ENCODE measurements at places on chromosomes 2 and 18.
A peak's percentile ranks its signal among the peaks of the same experiment; 100 is the strongest.

- DNase-seq, result no peak
These were observed 1.3 kb upstream of the PAX3 start for GRCh38 chr2:222299906-222300725.

DNA sequence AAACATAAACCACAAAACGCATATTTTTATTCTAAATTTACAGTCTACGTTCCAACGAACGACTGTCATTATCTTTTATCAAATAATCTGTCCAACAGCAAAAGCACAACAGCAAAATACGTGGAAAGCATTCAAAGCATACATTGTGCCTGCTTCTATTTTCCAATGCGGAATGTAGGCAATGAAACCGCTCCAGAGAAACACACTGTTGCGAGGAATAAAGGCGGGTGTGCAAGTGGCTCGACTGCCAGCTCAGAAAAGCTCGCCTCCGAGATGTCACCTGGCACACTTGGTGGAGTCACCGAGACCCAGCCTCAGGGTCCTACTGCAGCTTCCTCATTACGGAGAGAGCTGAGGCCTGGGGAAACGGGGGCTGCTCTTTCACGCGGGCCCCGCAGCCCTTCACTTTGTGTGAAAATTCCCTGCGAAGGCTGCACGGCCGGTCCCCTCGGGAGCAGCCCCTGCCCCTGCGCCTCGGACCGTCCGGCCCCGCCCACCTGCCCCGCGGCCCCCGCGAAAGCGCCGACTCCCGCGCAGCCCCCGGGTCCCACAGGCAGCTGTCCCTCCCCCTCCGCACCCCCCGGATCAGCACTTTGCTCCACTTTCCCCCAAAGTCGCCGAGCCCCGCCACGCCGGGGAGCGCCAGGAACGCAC, 752 bp downstream of the MGAT4A start:
- peak; percentile 61 for DNase-seq

DNA sequence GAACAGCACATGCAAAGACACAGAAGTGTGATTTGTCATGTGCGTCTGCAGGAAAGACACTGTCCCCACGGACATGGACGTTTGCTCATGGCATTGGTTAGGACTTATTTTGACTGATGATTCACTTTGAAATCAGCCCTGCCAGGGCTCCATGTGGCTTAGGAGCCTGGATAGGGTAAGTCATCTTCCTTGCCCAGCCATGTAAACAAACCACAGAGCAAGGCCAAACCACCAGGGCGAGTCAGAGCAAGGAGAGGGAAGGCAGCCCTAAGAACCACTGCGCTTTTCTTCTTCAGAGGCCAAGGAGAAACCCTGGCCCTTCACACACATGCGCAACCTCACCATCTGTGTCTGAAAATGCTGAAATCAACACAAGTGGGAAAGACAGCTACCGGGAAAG, 88.8 kb downstream of the GFPT1 start:
- DNase-seq, result no peak

- DNase-seq, result no peak
These were observed 118.7 kb downstream of the KCTD1 start for GRCh38 chr18:26429535-26430226.

GRCh38 chr18:45280481-45281276, 334.6 kb upstream of the SLC14A2 start:
- no peak for DNase-seq

GRCh38 chr2:181304011-181304844, 153.0 kb upstream of the ITGA4 start:
- DNase-seq, result peak; percentile 37

- DNase-seq, result no peak
These were observed 354.3 kb downstream of the CLIP4 start for GRCh38 chr2:29469516-29469915.

DNA sequence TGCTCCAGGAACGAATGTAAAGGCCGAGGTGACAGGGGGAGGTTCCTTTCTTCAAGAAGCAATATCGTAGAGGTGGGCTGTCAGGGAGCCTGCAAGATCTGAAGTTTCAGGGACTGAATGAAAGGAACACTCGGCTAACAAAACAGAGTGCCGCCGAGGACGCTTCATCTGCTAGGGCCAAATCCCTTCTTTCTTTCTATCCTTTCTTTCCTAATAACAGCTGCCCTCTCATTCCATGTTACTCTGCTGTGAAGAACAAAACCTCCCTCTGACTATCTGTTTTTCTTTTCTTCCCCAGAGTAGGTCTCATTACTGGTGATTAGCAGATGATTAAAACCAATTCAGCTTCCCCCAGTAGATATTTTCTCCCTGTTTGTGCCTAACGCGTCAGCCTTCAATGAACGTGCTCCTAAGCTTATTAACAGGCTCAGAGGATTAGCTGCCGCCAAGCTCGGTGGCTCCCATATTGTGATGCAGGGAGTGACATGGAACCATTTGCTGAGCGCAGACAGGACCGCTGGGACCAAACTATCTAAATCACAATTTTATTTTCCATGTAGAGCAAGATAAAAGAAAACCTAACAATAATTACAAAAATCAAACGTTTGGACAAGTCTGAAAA, 414.6 kb downstream of the TMEM182 start:
- DNase-seq, result no peak

GRCh38 chr18:10055125-10055750, 141.4 kb downstream of the VAPA start:
- no peak for DNase-seq

- no peak for DNase-seq
These were observed 31.2 kb downstream of the USP37 start for GRCh38 chr2:218536804-218537494.

DNA sequence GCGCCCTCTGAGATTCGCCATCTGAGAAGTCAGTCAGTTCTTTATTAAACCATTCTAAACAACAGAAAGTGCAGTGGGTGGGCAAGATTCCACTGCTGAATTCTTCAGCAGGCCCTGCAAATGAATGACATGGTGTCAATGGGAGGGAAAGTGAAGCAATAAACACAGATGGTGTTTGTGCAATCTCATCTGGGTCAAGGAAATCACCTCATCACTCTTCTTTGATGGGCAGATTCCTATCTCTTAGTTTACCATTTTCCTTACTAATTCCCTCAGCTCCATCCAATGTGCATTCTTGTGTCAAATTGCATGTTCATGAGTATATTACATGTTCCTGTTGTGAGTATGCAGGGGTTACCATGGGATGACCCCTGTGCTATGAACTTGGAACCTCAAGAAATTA, 100.7 kb upstream of the CYP1B1 start:
- DNase-seq, result no peak

- no peak for DNase-seq
These were observed 4.1 kb downstream of the MYO1B start for GRCh38 chr2:191249156-191249813.

DNA sequence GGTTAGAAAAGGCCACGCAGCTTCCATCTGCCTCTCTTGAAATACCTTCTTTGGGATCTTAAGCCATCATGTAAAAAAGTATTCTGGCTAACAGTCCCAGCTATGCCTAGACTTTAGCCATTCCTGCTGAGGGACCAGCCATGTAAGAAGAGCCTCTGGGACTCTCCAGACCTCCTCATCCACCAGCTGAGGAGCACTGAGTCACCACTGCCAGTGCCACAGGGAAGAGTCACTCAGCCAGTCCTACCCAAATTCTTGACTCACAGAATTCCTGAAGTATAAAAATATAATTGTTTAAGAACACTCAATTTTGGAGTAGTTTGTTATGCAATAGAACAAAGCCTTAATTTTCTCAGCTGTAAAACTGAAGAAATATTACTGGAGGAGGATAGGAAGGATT, 436.7 kb downstream of the ZEB2 start:
- no peak for DNase-seq

DNA sequence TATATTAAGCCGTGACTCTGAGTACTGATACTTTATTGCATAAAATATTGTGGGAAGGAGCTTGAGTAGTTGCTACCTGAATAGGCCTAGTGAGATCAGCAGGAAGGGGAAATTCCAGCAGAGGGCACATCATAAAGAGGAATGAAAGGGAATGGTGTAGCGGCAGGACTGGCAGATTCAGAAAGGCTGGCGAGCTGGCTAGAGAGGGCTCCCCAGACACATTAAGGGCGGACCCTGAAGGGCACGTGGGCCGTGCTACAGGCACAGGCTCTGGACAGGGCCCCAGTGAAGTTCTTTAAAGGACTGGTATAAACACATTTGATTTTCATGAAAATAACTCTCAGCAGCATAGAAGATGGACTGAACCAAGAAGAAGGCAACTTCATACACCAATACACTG, 43.0 kb downstream of the PTPN2 start:
- DNase-seq, result no peak
